ENCODE measurements at places on chromosomes 7 and 10. TPM values are rescaled to one million over a fixed set of nuclear protein-coding genes. Genes with fewer than 3 reads are reported as not detected.

- no peak for DNase-seq
Observed at GRCh38 chr7:128379900-128380479, 18.5 kb upstream of the PRRT4 start.

- no peak for DNase-seq
Observed at GRCh38 chr10:114359041-114359952, 45.0 kb downstream of the AFAP1L2 start.

DNA sequence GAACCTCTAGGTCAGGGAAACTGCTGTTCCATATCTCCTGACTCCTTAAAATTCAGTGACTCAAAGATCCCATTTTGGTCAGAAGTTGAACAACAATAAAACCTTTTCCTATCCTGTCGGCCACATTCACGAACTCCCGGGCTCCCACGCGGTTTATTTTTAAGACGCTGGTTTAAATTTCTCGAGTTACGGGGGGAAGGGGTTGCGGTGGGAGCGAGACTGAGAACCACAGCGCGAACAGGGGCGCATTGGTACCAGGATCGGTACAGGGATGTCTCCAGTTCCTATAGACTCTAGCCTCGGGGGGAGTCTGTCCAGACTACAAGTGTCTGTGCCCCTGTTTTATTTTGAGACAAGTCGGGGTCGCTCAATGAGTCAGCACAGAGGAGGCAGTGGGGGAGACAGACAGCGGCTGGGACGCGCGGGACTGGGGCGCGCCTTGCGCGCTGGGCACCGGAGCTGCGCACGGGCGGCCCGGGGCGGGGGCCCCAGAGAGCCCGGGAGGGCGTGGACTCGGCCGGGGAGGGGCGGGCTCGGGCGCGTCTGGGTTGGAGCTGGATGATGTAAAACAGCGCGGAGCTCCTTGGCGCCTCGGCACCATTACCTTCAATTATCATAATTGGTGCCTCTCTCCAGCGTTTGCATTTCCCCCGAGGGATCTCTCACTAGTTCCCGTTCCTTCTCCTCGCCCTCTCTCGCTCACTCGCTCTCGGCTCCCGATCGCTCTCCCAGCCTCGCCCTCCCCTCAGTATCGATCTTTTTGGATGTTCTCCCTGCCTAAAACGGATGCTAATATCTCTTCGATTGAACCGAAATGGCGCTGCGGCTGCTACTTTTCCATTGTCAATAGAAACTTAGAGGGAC, 8.7 kb upstream of the BAMBI start:
- peak; percentile 88 for DNase-seq

GRCh38 chr7:82745117-82745516, 301.5 kb upstream of the CACNA2D1 start:
- DNase-seq, result no peak

- DNase-seq, result no peak
Observed at GRCh38 chr10:101639141-101639900, 51.2 kb downstream of the DPCD start.

DNA sequence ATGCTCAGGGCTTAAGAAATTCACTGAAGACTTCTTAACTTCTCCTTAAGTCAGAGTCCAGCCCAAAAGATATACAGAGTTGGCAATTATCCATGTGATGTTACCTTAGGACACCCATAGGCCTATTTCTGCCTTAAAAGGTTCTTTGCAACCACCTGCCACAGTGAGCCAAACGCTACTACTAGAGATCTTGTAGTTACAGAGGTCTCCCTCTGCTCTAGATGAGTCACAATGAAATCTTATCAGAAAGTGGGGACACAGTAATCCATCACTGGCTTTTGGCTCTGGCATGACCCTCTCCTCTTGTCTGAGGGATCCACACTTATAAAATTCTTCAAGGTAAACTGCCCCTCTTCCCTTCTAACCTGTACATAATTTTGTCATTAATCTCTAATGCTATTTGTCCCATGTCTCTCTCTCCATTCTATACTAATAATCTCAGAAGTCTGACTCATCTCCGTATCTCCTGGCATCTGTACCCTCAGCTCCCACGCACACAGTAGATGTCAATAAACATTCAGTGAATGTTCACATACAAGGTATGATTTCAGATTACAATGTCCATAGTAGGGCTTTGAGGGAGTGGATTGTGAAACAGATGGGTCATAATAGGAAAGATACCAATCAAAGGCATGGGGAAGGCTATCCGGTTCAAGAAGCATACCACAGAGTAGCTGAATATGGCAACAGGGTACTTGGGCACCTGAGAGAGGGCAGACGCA, 112.1 kb downstream of the SGMS1 start:
- no peak for DNase-seq

DNA sequence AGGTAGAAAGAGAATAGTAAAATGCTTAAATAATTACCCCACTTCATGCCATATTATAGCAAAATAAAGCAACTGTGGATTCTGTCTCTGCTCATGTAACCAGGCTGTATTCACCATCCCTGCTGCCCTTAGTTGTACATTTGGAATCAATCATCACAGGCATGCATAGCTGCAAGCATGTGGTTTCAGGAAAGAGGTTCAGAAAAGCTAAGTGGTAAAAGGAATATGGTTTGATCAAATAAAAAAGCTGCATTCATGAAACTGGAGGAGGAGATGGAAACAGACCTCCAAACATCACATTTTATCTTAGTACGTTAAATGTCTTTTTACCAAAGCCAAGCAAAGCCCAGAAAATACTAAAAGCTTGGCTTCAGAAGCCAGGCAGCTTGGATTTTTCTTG, 81.3 kb downstream of the ADAM22 start:
- DNase-seq, result peak; percentile 53

Gene RAB19
- polyA plus RNA-seq, result not detected
